ENCODE measurements at places on chromosomes 16 and 17. TPM values are rescaled to one million over a fixed set of nuclear protein-coding genes. Genes with fewer than 3 reads are reported as not detected.

DNA sequence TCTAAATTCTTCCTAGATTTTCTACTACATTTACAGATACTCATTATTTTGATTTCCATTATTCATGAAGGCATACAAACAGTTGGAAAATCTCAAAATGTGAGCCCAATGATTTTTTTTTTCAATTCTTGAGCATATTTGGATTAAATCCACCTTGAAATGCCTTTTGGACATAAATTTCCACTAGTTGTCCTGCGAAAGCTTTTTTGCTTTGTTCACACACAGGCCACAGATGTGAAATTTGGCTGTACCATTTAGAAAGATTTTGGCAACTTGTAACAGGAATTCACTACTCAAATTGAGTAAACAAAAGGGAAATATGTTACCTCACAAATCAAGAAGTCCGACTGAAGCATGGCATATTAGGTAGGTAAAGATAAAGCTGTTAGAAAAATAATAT is 1631.0 kb downstream of the CDH8 start:
- DNase-seq, result no peak

DNA sequence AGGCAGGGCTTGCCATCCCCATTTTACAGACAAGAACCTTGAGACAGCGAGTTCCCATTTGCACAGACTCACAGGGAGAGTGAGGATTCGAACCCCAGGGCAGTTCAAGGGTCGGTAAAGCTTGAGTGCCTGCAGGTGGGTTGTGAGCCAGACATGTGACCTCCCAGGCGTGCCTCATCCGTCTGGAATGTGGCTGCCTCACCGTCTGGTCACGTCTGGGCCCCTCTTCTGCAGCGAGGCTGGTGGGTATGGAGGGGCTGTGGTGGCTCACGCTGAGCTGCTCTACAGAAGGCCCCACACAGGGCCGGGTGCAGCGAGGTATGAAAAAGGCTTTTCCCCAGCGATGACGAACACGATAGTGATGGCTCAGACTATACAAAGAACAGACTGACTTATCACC is 35.8 kb upstream of the LHX1 start:
- no peak for DNase-seq

- DNase-seq, result peak; percentile 87
Measured at GRCh38 chr17:50128441-50129352, 1.3 kb downstream of the SAMD14 start.

- DNase-seq, result no peak
Measured at GRCh38 chr17:50642722-50643656, 8.3 kb downstream of the ABCC3 start.

DNA sequence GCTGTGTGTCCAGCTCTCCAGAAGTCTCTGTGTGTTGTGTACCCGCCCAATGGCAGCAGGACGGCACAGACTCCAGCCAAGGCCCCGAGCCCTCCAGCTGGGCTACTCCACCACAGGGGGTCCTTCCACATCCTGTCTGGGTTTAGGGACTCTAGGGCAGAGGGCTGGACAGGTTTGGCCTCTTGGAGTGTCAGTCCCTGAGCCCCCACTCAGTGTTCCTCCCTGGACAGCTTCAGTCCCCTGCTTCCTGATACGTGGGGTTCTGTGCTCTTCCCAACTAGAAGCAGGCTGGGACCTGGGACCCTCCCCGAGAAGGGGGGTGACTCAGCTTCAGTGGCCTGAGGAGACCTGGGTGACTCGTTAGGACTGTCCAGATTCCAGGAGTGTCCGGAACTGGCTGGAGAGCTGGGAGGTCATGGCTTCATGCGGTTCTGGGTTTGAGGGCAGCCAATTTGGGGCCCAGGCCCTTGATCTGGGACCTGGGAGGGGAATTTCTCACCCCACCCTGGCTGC is 4.2 kb downstream of the CDK3 start:
- no peak for DNase-seq

DNA sequence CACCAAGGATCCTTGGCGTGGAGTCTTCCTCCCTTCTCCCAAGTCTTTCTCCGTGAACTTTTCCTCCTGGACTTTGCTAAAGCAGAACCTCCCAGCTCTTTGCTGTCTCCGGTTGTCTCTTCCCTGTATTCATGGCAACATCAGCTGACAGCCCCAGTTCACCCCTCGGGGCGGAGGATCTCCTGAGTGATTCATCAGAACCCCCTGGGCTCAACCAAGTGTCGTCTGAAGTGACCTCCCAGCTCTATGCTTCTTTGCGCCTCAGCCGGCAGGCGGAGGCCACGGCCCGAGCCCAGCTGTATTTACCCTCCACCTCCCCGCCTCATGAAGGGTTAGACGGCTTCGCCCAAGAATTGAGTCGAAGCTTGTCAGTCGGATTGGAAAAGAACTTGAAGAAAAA is 943 bp downstream of the CNTROB start:
- no peak for DNase-seq

Gene FBXW10
- not detected for polyA plus RNA-seq

DNA sequence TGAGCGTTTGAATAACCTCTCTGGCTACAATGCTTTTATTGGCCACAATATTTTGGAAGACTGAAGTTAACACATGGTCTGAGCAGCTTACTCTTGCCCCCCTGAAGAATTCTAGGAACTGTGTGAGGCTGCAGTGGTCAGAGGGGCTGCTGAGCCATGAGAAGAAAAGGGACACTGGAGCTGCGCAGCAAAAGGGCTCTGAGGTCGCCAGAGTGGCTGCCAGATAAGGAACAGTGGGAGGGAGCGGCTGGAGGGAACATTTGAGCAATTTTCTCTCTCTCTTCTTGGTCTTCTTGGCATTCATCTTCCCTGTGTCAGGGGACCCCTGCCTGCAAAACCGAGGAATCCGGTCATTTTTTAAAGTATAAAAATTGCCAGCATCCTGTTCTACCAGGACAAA is 66.1 kb downstream of the CPPED1 start:
- no peak for DNase-seq

- DNase-seq, result no peak
Measured at GRCh38 chr17:34354637-34355036, 1.6 kb upstream of the CCL13 start.

Data from brain (organoid and tissue), 16 donors.